CD4-positive, alpha-beta T cell treated with Interleukin-4 for 1 hour (primary cell): ENCODE measurements at places on chromosomes 4 and X.
A peak's percentile ranks its signal among the peaks of the same experiment; 100 is the strongest.

GRCh38 chr4:13484749-13485221 is 645 bp upstream of the RAB28 start:
- peak; percentile 69 for DNase-seq

GRCh38 chr4:3250956-3251690 is 2.2 kb downstream of the MSANTD1 start:
- DNase-seq: no peak

GRCh38 chr4:169070895-169071218 is 60.8 kb upstream of the CBR4 start:
- no peak for DNase-seq

GRCh38 chr4:34850968-34851367 is 1393.3 kb downstream of the ARAP2 start:
- no peak for DNase-seq

DNA sequence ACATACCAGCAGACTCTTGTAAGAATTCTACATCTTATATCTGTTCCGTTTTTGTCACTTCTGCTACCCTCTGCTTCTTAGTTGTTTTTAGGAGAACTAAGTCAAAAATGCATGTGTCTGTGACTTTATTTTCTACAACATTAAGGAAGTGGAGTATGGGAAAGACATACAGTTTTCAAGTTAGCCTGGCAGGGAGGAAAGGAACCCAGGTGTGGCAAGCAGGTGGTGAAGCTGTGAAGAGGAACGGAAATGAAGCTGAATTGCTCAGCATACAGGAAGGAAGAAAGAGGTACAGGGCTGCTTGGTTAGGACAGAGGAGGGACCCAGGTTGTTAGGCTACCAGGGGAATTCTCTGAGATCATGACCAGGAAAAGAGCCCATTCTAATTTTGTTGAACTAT is 9.4 kb downstream of the GPRIN3 start:
- peak; percentile 82 for DNase-seq

DNA sequence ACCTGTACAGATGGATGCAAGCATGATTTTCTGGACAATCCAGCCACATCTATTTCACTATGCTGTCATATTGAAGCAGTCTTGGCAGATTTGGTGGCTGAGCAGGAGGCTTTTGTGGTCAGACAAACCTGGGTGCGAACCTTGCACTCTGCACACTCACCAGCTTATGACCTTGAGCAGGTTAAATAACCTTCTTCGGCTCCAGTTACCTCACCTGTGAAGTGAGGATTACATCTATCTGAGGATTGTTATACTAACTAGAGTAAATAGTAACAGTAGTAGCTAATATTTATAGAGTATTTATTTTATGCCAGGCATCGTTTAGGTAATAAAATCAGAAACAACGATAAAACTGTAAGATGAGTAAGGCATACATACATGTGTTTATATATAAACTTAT is 150.0 kb downstream of the PPP3CA start:
- DNase-seq: no peak

DNA sequence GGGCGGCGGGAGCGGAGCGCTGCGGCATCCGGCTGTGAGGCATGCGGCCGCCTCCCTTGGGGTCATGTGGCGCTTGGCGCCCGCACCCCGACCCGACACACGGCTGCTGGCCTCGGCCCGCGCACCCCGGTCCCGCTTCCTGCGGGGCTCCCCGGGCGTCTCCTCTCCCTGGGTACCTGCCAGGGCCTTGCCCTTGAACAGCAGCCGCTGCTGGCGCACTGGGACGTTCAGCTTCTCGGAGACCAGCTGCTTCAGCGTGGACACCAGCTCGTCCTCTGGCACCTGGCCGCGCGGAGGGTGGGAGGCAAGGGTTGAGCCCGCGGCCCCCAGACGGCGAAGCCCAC is 391 bp downstream of the UBL4A start:
- no peak for DNase-seq

DNA sequence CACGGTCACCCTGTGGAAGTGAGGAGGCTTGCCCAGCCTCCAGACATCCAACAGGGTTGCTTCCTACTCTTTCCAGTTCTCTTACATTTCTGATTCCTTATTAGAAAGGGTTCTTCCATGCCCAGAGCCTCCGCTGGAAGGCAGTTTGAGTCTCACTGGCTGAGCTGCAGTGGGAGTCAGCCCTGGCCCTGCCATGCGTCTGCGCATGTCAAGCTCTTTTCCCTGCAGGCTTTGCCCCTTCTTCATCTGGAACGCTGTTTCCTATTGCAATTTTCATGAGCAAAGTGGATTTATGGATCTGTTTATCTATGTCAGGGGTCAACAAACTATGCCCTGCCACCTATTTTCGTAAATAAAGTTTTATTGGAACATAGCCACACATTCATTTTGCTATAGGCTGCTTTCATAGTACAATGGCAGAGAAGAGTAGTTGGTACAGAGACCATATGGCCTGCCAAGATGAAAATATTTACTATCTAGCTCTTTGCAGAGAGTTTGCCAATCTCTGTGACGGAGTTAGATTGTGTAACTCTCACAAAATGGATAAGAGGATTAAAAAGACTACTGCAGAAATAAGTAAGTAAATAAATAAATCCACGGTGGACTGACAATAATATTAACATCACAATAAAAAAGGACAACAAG is 3.9 kb upstream of the CHRNA9 start:
- DNase-seq: no peak

DNA sequence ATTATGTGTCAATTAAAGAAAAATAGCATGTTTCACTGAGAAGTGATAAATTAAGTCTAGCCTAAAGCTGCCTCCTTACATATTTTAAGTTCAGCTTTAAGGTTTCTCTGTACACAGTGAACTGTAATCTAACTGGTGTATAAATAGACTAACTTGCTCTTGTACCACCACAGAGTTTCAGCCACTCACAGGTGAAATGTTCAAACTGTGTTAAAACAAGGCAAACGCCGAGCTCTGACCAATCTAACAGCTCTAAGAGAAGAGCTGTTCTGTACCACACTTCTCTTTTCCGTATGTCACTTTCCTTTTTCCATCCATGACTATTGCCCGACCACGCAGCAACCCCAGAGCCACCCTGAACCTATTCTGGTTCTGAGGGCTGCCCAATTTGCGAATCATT is 64.5 kb downstream of the DCHS2 start:
- no peak for DNase-seq

DNA sequence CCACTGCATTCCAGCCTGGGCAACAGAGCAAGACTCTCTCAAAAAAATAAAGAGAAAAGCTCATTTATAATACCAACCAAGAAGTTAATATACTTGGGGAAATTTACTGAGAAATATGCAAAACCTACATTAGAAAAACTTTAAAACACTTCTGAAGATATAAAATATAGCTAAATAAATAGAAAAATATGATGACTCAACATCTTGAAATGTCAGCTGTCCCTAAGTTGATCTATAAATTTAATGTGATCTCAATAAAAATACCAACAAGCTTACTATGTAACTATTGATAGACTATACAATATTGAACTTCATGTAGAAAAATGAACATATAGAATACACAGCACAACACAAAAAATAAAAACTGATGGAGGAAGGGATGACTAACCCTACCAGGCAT is 87.5 kb upstream of the INTU start:
- DNase-seq: no peak

GRCh38 chr4:66266035-66266434 is 595.7 kb upstream of the EPHA5 start:
- DNase-seq: no peak

- no peak for DNase-seq
These were observed 58.2 kb upstream of the CASK start for GRCh38 chrX:41981481-41982013.

GRCh38 chr4:1031956-1032795 is 20.8 kb downstream of the FGFRL1 start:
- no peak for DNase-seq

GRCh38 chrX:149021159-149021558 is 483.9 kb downstream of the IDS start:
- no peak for DNase-seq

DNA sequence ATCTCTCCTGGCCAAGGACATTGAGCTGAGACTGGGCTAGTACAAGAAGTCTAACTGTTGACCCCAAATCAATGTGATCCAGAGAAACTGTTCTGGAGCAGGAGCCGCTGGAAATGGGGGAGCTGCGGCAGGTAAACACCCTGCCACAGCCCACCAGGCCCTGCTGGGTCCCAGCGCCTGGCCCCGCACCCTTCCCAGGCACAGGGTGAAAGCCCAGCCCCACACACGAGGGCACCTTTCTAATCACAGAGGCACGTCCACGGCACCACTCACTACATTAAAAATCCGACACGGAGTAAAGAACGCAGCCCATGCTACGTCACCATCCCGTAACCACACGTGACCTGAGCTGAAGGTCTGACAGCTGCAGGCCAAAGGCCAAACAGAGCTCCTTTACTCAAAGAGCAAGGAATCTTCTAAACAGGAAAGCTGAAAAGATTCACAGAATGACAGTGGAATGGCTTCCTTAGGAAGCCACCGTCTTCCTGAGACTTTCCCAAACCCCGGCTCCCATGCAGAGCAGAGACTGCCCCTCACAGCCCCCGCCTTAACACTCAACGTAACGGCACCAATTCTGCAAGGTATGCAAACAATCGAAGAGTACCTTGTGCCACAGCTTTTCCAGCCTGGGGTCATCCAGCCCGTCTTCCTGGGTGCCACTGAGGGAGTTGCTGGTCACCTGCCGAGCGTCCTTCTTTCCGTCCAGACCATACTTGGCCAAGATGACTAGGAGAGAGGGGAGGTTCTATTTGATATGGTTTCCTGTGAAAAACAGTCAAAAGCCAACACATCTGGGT is 12.6 kb downstream of the LRPAP1 start:
- DNase-seq: no peak

- DNase-seq: no peak
These were observed 56.6 kb upstream of the RBM47 start for GRCh38 chr4:40686081-40686913.

DNA sequence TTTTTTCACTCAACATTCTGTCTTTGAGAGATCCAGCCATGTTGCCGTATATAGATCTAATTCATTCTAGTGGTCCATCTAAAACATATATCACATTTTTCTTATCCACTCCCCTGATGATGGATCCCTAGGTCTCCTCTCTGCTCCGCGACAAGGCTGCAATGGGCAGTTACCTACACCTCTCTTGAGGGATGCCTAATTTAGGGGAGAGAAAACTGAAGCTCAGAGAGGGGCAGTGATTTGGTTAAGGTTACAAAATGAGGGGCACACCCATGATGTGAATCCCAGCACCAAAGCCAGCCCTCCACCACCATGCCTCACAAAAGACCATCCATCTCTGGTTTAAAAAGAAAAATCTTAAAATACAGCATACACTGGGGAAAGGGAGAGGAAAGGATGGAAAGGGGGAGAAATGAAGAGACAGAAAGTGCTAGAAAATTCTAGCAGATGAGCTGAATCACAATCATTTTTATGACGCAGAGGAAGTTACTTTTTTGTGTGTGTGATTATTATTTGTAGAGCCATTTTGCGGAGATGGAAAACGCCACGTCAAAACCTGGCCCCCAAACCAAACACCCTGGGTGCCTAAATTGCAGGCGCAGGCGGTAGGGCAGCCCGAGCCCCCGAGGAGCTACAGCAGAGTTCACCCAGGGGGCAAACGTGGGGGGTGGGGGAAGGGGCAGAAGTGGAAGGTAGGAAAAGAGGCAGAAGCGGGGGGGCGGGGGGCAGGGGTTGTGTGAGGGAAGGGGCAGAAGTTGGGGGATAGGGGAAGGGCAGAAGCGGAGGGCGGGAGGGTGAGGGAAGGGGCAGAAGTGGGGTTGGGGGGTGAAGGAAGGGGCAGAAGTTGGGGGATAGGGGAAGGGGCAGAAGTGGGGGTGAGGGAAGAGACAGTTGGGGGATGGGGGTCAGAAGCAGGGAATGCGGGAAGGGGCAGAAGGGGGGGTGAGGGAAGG is 1.3 kb upstream of the TSPYL2 start:
- peak; percentile 56 for DNase-seq

GRCh38 chr4:664713-665231 is 9.3 kb downstream of the ATP5ME start:
- DNase-seq: no peak

- peak; percentile 49 for DNase-seq
These were observed 98.4 kb downstream of the ZNF827 start for GRCh38 chr4:145840162-145840768.

DNA sequence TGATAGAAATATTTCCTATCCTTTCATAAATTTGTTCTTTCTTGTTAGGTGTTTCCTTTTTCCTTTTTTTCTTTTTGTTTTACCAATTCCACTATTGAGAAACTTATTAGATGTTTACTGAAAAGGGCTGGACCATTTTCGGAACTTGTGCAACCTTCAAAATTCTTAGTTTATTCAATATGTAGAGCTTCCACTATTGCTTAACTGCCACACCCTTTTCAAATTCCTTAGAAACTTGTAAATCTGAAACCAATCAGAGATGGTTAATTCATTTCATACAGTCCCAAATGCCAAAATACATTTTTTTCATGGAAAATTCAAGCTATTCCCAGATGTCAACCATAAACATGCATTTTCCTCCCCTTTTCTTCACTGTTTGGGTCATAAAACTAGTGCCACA is 66.1 kb upstream of the SLC39A8 start:
- no peak for DNase-seq

- peak; percentile 56 for DNase-seq
These were observed 24.5 kb downstream of the WDR17 start for GRCh38 chr4:176090115-176090514.

GRCh38 chr4:118941149-118941548 is 52.5 kb downstream of the SYNPO2 start:
- DNase-seq: no peak

DNA sequence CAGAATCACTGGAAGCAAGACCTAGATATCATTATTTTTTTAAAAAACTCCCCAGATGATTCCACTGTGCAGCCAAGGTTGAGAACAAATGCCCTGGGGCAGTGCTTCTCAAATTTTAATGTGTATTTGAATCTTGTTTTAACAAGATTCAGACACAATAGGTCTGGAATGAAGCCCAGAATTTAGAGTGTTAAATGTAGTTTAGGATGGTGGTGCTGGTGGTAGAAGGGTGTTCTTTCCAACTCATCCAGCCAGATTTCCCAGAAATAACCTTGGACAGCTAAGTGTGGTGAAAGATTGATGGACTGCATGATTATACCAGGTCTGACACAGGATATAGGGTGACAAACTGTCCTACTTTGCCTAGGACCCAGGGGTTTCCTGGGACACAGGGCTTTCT is 120.1 kb upstream of the MED14 start:
- DNase-seq: no peak

DNA sequence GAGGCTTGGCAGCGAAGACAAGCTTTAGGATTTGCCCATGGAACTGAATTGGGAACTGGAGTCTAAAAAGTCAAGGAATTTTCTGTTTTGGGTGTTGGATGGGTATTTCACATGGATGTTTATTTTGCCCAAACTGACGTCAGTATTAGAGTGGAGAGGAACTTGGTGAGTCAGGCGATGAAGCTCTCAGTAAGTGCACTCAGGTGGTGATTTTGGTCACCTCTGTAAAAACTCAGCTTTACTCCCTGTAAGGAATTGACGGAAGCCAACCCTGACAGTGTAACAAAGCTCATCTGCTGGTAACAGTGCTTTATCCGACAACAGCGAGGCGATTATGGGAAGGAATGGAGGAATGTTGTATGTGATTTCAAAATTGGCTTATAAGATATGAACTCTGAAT is 77.0 kb upstream of the PGRMC2 start:
- no peak for DNase-seq
